ENCODE measurements at places on chromosomes 2 and 18. TPM values are rescaled to one million over a fixed set of nuclear protein-coding genes. Genes with fewer than 3 reads are reported as not detected.

Gene PLB1
- 0.90 TPM for total RNA-seq

Gene SCN7A
- not detected for total RNA-seq

Gene PKDCC
- not detected for total RNA-seq

Gene CXCR1
- not detected for total RNA-seq

Gene UGT1A3
- total RNA-seq: not detected

Gene RAB6C
- not detected for total RNA-seq

Gene CFAP65
- total RNA-seq: not detected

Gene TMEM178A
- total RNA-seq: 0.42 TPM

Gene ITGB6
- total RNA-seq: not detected

Gene INPP1
- 15.5 TPM for total RNA-seq

Gene IAH1
- total RNA-seq: 61.2 TPM

Gene ZNF514
- 13.8 TPM for total RNA-seq

Gene BOD1L2
- total RNA-seq: not detected

Gene MOGAT1
- total RNA-seq: not detected

Gene COL5A2
- 0.77 TPM for total RNA-seq

Gene GMCL1
- 24.1 TPM for total RNA-seq

Gene SLC30A3
- not detected for total RNA-seq

Gene INPP5D
- total RNA-seq: 81.6 TPM

Gene SERPINB10
- total RNA-seq: not detected

Gene ATF2
- total RNA-seq: 64.1 TPM

Gene CHRNG
- not detected for total RNA-seq

Gene CHRND
- total RNA-seq: not detected

Gene POTEI
- not detected for total RNA-seq

Gene ABCB11
- not detected for total RNA-seq

Gene MC5R
- not detected for total RNA-seq

Gene UPP2
- not detected for total RNA-seq

Gene IHH
- total RNA-seq: 0.29 TPM

Gene CABYR
- total RNA-seq: 5.2 TPM

Gene RPRM
- total RNA-seq: not detected

Gene FBLN7
- 24.4 TPM for total RNA-seq

Gene FBXO48
- total RNA-seq: 2.0 TPM

Gene MYO7B
- 0.16 TPM for total RNA-seq

Gene C2orf74
- total RNA-seq: 10.5 TPM
